Activated gamma-delta T cell treated with anti-CD3 and anti-CD28 coated beads, Interleukin-2, amount 50 U/mL, for 16 hours (primary cell): ENCODE measurements at places on chromosomes 7 and 10.

DNA sequence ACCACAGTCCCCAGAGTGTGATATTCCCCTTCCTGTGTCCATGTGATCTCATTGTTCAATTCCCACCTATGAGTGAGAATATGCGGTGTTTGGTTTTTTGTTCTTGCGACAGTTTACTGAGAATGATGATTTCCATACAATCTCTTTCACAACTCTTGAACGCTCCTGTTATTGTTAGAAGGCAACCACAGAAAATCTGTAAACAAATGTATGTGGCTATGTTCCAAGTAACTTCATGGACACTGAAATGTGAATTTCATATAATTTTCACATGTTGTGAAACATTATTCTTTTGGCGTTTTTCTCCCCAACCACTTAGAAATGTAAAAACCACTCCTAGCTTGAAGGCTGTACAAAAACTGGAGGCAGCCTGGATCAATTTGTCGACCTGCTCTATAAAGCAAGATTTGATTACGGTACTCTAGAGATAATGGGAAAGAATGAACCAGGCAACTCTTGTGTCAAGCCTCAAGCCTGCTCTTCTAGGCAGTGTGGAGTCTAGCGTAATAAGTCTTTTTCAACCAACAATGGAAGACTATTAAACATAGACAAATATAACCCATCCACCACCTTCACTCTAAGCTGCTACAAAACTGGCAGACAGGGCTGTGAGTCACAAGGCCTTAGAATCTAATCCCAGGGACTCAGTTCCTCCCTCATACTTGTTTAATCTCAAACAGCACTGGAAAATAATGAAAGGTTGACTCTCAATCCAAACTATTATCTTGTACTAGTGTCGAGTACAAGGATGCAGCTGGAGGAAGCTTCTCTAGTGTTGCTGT lies 22.7 kb downstream of the ARL3 start:
- no peak for DNase-seq

- DNase-seq: no peak
Observed at GRCh38 chr10:85643845-85644525, 722.6 kb downstream of the GRID1 start.

DNA sequence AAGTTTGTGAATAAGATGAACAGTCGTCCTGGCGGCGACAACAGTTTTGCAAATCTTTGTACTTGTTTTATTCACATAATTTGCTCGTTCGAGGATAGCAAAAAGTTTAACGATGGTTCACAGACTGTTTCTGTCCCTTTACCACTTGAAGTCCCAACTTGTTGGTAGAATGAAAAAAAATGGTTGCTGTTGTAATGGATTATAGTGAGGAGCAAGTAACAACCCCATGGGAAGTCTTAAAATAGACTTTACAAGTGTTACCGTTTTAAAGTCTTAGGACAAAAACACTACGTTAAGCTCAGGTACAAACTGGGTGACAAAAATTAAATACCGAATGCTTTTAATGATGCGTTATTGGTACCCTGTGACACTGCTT lies 589 bp downstream of the LSM8 start:
- DNase-seq: no peak

- no peak for DNase-seq
Observed at GRCh38 chr7:68535266-68535665, 1063.0 kb upstream of the AUTS2 start.

DNA sequence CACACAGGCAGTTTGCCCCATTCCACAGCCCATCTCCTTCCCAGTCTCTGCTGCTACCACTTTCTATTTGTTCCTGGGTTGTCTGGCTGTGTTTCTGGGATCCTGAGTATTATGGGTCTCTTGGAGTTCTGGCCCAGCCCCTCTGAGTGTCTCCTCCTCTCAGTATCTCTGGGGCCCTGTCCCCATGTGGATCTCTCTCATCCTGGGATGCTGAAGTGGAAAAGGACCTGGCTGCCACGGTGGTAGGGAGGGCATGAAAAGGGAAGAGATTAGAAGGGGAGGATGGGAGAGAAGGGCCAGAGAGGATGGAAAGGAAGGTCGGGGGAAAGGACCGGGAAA lies 54.5 kb upstream of the LBX1 start:
- no peak for DNase-seq

DNA sequence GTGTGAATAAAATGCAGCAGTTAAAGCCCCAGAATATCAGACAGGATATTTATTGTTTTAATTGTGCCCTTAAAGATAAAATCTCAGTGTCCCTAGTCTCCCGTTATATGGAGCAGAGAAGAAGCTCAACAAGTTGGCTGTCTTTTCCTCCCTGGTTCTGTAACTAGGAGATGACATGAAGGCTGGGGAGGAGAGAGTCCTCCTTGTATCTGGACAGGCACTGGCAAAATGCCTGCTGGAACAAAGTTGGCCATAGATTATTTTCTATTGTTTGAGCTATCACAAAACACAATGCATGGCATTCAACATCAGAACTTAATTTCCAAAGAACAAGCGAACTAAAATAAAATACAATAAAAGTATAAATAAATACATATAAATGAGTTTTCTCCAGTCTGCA lies 694.9 kb upstream of the KCND2 start:
- DNase-seq: no peak

GRCh38 chr10:102314801-102315200 lies 69.5 kb downstream of the GBF1 start:
- no peak for DNase-seq
